Activated CD4-positive, alpha-beta memory T cell treated with anti-CD3 and anti-CD28 coated beads for 36 hours (primary cell): ENCODE measurements at places on chromosomes 12 and 14. TPM values are rescaled to one million over a fixed set of nuclear protein-coding genes. Genes with fewer than 3 reads are reported as not detected.

SLC38A6 gene
- 5.4 TPM for total RNA-seq

ERP27 gene
- 1.5 TPM for total RNA-seq

SLC16A7 gene
- total RNA-seq, result 36.6 TPM

LRTM2 gene
- total RNA-seq, result not detected

MBD6 gene
- 43.5 TPM for total RNA-seq

TMEM229B gene
- 1.1 TPM for total RNA-seq

CIT gene
- 61.7 TPM for total RNA-seq

ACSS3 gene
- total RNA-seq, result not detected

HOXC5 gene
- total RNA-seq, result not detected

MGP gene
- total RNA-seq, result not detected

SYNE2 gene
- 27.6 TPM for total RNA-seq

PTPRR gene
- total RNA-seq, result not detected

SLC6A15 gene
- total RNA-seq, result 0.17 TPM

STAC3 gene
- total RNA-seq, result 1.9 TPM

LPAR5 gene
- 4.7 TPM for total RNA-seq

DIO2 gene
- not detected for total RNA-seq

KLRB1 gene
- total RNA-seq, result 4.9 TPM

VRTN gene
- total RNA-seq, result not detected

A2M gene
- total RNA-seq, result not detected

NEK9 gene
- total RNA-seq, result 56.4 TPM

SOCS2 gene
- 22.9 TPM for total RNA-seq

PCED1B gene
- 133 TPM for total RNA-seq

TTC6 gene
- total RNA-seq, result not detected

KRT74 gene
- total RNA-seq, result not detected

DIO3 gene
- total RNA-seq, result not detected

NKX2-1 gene
- total RNA-seq, result not detected

TCL1A gene
- not detected for total RNA-seq

ADSS1 gene
- total RNA-seq, result 3.3 TPM

RASSF8 gene
- total RNA-seq, result 0.29 TPM

SYNDIG1L gene
- total RNA-seq, result not detected

TAS2R7 gene
- total RNA-seq, result not detected

AVPR1A gene
- not detected for total RNA-seq

GPR132 gene
- 34.2 TPM for total RNA-seq

ANO2 gene
- not detected for total RNA-seq

FAM90A1 gene
- total RNA-seq, result 0.41 TPM

GARIN6 gene
- not detected for total RNA-seq

MFAP5 gene
- total RNA-seq, result not detected

CD69 gene
- total RNA-seq, result 118 TPM

RNFT2 gene
- 15.9 TPM for total RNA-seq

AQP2 gene
- not detected for total RNA-seq
